Panc1 (cell line): ENCODE measurements at places on chromosomes 6 and 20.
A peak's percentile ranks its signal among the peaks of the same experiment; 100 is the strongest.

- no peak for DNase-seq
These were observed 200.5 kb upstream of the POU3F2 start for GRCh38 chr6:98633886-98634285.

DNA sequence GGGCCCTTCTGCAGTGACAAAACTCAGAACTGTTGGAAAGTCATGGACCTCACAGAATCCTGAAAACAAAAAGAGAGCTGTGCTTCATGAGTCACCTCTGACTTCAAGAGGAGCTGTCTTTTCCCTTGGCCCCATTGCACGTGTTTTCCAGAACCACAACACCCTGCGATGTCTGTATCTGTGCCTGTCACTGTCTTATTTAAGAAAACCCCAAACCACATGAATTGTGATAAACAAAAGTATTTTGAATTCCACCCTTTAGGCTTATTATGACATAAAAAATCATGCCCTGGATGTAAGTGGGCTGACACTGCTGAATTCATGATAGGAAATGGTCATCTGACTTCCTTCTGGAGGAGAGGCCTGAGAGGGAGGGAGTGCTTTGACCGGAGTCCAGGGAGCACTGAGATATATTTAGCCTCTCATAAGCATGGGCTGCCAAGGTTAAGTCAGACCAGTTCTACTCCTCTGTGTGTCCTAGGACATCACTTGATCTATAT, 96.4 kb upstream of the DUSP22 start:
- no peak for DNase-seq

GRCh38 chr6:165605901-165606739, 56.9 kb downstream of the PDE10A start:
- DNase-seq = no peak

DNA sequence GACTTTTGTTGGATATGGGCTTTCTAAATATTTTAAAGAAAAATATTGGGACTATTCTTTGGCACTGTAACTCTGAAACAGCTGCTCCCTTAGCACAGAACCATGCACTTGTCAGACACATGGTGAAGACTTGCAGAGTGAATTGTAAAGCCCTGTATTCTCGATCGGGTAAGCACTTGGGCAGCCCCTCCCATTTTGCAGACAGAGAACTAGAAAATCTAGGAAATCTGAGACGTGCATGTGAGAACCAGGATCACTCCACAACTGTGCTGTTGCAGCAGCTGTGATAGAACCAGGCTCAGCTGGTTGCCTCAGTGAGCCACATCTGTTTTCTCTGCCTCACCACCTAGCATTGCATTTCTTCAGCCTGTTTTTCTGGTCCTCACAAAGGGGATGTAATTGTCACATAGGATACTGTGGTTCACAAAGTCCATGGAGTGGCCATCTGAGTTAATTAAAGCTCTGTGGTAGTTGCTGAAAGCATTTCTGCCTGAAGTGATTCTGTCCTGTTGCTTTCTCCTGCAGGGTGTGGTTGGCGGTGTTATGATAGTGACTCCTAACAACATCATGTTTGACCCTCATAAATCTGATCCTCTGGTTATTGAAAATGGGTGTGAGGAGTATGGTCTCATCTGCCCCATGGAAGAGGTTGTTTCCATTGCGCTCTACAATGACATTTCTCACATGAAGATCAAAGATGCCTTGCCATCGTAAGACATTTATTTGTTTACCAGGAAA, 71.8 kb upstream of the HINT3 start:
- DNase-seq = no peak

GRCh38 chr6:40848038-40848437, 191.0 kb downstream of the UNC5CL start:
- DNase-seq = no peak

- DNase-seq = peak; percentile 18
These were observed 346.3 kb downstream of the BMP2 start for GRCh38 chr20:7113577-7114466.

DNA sequence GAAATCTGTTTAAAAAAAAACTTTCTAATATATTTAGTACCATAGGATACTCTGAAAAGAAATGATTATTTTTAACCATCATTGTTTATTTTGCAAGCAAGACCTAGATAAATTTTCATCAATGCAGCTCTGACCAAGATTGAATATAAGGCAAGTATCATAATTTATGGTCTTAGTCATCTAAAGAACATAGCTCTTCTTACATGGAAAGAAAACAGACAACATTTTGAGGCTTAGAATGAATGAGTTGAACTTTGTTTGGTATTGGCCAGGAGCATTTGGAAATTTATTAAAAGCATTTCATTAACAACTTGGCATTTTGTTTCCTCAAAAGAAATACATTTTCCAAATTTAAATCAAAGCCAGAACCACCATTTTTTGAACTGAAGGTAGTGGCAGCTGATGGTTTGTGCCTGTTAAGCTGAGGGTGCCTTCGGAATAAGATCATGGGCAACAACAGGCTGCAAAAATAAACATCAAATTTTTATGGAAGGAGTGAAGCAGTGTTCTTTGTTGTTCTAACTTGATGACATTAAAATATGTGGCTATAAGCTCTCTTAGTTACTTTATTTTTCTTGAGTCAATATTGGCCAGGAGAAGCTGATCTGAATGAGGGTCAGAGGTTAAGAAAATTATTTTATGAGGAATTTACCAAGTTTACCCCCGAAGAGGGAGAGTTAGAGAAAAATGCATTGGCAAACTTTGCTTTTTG, 6.7 kb upstream of the ATXN1 start:
- DNase-seq = no peak
